Ovary (tissue), 10 donors: ENCODE measurements at places on chromosomes 3 and 15.

- H3K4me3 ChIP-seq: no peak within 1 kb of the TSS
- H3K4me1 ChIP-seq: no peaks in the 10 kb centered on the region
- H3K36me3 ChIP-seq: no peaks in the 10 kb centered on the region
- no peak for DNase-seq
- H3K27ac ChIP-seq: no peak within 1 kb of the TSS
Measured at GRCh38 chr3:98531622-98532274, at the start of gene GPR15. Gene GPR15 (plus strand): TSS chr3:98531978. CDS start chr3:98532034, 56 bp downstream.

DNA sequence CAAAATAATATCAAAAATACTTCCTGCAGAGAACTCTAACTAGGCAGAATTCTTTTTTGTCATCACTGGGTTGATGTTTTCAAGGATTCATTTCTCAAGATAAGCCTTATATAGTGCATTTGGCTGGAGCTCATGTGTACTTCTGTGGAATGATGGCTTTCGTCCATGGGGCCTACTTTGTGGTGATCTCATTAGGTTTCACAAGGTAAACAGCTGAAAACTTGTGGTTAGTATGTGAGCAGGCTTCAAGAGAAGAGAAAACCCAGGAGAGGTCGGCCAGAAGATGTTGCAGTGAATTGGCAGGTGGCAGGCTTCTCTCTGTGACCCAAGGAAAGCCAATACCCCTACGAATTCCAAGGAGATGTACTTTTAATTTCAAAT lies 121.4 kb upstream of the PHLDB2 start:
- no peaks in the 10 kb centered on the region for H3K27me3 ChIP-seq
- peak; percentile 67 for DNase-seq
- no peak overlapping the region for H3K4me3 ChIP-seq
- H3K27ac ChIP-seq: no peak overlapping the region
- no peaks in the 10 kb centered on the region for H3K36me3 ChIP-seq

GRCh38 chr3:128808672-128809071 lies 70.7 kb upstream of the ACAD9 start:
- H3K27me3 ChIP-seq: no peaks in the 10 kb centered on the region
- H3K36me3 ChIP-seq: no peaks in the 10 kb centered on the region
- DNase-seq: no peak
- H3K4me1 ChIP-seq: peaks cover 4% of the 10 kb centered on the region

GRCh38 chr15:92733934-92734521 lies 78.5 kb upstream of the FAM174B start:
- no peaks in the 10 kb centered on the region for H3K36me3 ChIP-seq
- no peaks in the 10 kb centered on the region for H3K4me1 ChIP-seq
- H3K4me3 ChIP-seq: peak overlapping the region; percentile 30

DNA sequence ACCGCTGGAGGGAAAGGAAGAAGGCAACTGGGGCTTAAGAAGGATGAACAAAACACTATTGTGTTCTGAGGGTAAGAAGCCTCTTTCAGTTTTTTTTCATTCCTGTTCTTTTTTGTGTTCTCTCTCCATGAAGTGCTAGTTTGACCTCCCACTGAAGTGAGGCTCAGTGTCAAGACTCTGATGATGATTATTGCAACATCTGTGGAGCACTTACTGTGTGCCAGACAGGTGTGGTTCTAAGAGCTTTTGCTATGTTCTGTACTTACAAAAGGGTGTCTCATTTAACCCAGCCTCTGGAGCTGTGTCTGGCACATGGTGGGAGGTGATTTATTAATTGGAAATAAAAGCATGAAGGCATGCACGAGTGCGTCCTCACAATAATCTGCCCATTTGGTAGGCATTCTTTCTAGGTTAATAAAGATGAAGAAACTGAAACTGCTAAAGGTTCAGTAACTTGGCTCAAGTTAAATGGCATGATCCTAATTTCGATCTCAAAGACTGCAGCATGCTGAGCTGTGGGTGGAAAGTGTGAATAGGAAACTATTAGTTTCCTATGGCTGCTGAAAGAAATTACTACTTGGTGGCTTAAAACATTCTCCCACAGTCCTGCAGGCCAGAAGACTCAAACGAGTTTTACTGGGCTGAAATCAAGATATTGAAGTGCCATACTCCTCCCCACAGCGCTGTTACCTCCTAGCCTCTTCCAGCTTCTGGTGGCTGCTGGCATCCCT lies 38.5 kb upstream of the VEPH1 start:
- H3K4me1 ChIP-seq: no peaks in the 10 kb centered on the region
- no peaks in the 10 kb centered on the region for H3K36me3 ChIP-seq
- H3K4me3 ChIP-seq: no peak overlapping the region
- H3K27ac ChIP-seq: no peak overlapping the region
- H3K27me3 ChIP-seq: no peaks in the 10 kb centered on the region

DNA sequence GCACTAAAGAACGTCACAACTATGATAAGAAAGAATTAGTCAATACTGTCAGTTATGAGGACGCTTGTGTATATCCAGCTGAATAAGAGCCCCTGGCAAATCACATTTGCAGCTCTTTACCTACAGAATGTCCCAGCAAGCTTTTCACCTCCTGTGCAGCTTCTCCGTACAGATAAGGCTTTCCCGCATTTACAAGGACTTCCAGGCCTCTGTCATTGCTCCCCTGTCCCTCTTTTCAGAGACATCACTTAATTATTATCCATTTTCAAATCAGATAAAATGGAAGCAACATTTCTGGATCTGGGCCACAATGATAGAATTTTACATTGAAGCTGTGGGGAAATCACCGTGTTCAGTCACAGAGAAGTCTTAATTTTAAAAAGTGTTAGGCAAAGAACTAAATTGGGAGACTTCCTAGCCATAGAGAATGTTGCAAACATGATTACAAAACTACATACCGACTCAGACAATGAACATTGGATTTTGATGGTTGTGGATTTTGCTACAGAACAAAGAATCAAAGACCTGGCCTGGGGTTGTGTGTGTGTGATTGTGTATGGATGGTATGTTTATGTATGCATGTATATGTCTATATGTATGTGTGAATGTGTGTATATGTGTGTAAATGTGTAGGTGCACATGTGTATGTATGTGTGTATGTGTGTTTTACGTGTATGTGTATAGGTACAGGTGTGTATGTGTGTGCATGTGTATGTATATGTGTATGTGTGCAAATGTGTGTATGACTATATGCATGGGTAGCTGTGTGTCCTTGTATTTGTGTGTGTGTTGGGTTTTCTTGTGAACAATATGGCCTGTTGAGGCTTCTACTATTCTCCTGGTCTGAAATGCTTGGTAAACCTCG lies 41.5 kb downstream of the MGLL start:
- H3K27ac ChIP-seq: no peak overlapping the region
- H3K4me1 ChIP-seq: peaks cover 3% of the 10 kb centered on the region

DNA sequence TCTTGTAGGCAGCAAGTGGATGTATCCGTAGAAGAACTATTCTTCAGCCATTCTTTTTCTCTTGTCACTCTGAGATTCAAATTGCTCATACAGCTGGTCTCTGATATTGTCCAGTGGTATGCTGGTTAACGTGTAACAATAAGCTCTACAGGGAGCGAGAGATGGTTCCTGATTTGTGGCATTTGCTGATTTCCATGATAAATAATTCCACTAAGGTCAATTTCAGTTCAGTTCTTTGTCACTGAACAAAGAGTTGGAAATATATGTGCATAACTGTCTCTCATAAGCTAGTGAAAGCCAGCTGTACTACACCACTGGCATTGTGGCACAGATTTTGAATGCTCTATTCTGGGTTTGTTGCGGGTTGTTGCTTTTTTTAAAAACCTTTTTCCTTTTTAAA lies 131.7 kb downstream of the MTHFS start:
- H3K4me3 ChIP-seq: no peak overlapping the region
- no peaks in the 10 kb centered on the region for H3K4me1 ChIP-seq
- no peak for DNase-seq
- H3K27ac ChIP-seq: no peak overlapping the region

- H3K4me1 ChIP-seq: peaks cover 3% of the 10 kb centered on the region
- no peak overlapping the region for H3K27ac ChIP-seq
- no peaks in the 10 kb centered on the region for H3K36me3 ChIP-seq
- DNase-seq: no peak
- no peak overlapping the region for H3K4me3 ChIP-seq
Measured at GRCh38 chr15:78749831-78750230, 61.4 kb downstream of the ADAMTS7 start.

GRCh38 chr15:57025264-57025926 lies 107.0 kb downstream of the TCF12 start:
- peak overlapping the region; percentile 24 for H3K27ac ChIP-seq
- H3K4me3 ChIP-seq: no peak overlapping the region
- no peaks in the 10 kb centered on the region for H3K36me3 ChIP-seq
- no peak for DNase-seq

- no peaks in the 10 kb centered on the region for H3K4me1 ChIP-seq
- no peak for DNase-seq
- no peak overlapping the region for H3K4me3 ChIP-seq
- H3K27me3 ChIP-seq: no peaks in the 10 kb centered on the region
- no peak overlapping the region for H3K27ac ChIP-seq
- H3K36me3 ChIP-seq: no peaks in the 10 kb centered on the region
Measured at GRCh38 chr3:106640353-106640752, 736.9 kb upstream of the CCDC54 start.

GRCh38 chr15:92429378-92430068 lies 35.8 kb downstream of the ST8SIA2 start:
- no peak for DNase-seq
- no peak overlapping the region for H3K27ac ChIP-seq
- H3K4me1 ChIP-seq: no peaks in the 10 kb centered on the region
- no peaks in the 10 kb centered on the region for H3K36me3 ChIP-seq

DNA sequence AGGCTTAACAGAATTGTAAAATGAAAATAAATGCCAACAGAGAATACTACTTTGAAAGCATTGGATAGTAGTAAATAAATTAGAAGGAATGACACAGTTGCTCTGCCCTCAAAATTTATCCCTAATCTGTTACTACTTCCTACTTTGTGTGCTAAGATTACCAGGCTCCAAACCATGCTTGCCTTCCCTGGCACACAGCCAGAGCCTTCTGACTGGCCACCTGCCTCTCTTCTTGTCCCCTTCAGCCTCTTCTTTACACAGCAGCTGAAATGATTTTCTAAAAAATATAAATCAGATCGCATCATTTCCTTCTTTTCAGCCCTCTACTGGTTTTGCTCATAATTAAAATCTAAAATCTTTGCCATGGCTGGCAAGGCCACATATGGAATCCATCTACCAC lies 334.1 kb downstream of the FHIT start:
- H3K4me1 ChIP-seq: no peaks in the 10 kb centered on the region
- H3K36me3 ChIP-seq: no peaks in the 10 kb centered on the region
- H3K27ac ChIP-seq: no peak overlapping the region

DNA sequence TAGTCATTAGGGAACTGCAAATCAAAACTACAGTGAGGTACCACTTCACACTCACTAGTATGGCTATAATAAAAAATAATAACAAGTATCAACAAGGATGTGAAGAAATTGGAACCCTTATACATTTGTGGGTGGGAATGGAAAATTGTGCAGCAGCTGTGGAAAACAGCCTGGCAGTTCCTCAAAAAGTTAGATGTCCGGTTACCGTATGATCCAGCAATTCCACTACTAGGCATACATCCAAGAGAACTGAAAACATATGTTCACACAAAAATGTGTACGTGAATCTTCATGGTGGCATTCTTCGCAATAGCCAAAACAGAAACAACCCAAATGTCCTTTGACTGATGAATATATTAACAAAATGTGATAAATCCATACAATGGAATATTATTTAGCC lies 187.9 kb upstream of the LYSMD4 start:
- H3K4me3 ChIP-seq: no peak overlapping the region
- no peaks in the 10 kb centered on the region for H3K27me3 ChIP-seq
- H3K36me3 ChIP-seq: no peaks in the 10 kb centered on the region
- H3K27ac ChIP-seq: no peak overlapping the region
- no peak for DNase-seq

- H3K27me3 ChIP-seq: no peaks in the 10 kb centered on the region
- no peak for DNase-seq
- no peak overlapping the region for H3K27ac ChIP-seq
- H3K4me3 ChIP-seq: no peak overlapping the region
- H3K36me3 ChIP-seq: no peaks in the 10 kb centered on the region
Measured at GRCh38 chr3:142040941-142041491, 108.3 kb downstream of the TFDP2 start.

DNA sequence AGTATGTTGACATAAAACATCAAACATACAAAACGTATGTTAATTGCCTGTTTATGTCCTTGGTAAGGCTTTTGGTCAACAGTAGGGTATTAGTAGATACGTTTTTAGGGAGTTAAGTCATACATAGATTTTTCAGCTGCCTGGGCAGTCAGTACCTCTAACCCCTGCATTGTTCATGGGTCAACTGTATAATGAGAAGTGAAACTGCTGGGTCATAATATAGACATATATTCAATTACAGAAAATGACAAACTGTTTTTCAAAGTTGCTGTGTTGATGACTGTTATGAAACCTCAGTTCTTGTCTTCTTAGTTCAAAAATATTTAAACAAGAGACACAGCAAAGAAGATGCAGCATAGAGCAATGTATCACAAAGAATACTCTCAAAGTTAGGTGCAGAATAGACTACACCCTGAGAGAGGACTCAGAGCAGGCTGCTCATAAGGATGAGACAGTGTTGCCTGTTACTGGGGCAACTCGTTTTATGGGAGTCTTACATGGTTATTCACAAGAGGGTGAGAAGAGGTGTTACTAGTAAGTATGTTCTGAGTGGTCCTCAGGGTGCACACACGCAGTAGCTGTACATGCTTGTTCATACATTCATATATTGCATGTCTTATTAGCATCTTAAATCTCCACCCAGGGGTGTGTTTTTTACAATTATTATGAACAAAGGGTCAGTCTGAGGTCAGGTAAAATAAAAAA lies 53.1 kb upstream of the ADAMTS17 start:
- no peak overlapping the region for H3K27ac ChIP-seq
- DNase-seq: no peak
- no peaks in the 10 kb centered on the region for H3K4me1 ChIP-seq
- H3K27me3 ChIP-seq: no peaks in the 10 kb centered on the region
- H3K4me3 ChIP-seq: no peak overlapping the region
- H3K36me3 ChIP-seq: no peaks in the 10 kb centered on the region

DNA sequence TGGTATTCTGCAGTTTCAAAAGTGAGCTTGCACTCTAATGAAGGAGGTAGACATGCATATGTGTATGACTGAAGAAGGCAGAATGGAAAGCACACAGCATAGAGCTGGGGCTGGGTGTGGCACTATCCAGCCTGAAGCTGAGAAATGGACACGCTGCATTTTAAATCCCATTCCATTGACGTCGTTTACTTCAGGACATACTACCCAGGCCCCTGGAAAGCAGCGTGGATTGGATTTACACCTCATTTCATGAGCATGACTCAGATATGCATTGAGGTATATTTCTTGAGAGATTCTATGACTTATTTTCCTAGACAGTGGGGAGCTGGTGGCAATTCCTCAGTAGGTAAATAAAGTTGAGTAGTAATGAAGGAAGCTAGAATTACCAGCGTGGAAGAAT lies 101.4 kb downstream of the ABI3BP start:
- DNase-seq: no peak
- no peaks in the 10 kb centered on the region for H3K4me1 ChIP-seq
- no peaks in the 10 kb centered on the region for H3K36me3 ChIP-seq
- H3K27ac ChIP-seq: no peak overlapping the region

- H3K27me3 ChIP-seq: no peaks in the 10 kb centered on the region
- H3K4me1 ChIP-seq: no peaks in the 10 kb centered on the region
- no peak overlapping the region for H3K27ac ChIP-seq
Measured at GRCh38 chr3:140447136-140447535, 230.7 kb upstream of the TRIM42 start.

GRCh38 chr3:151721294-151721693 lies 12.4 kb upstream of the AADACL2 start:
- no peak overlapping the region for H3K27ac ChIP-seq
- DNase-seq: no peak
- no peaks in the 10 kb centered on the region for H3K36me3 ChIP-seq
- H3K27me3 ChIP-seq: no peaks in the 10 kb centered on the region
